ENCODE measurements at places on chromosomes 6 and 20.

DNA sequence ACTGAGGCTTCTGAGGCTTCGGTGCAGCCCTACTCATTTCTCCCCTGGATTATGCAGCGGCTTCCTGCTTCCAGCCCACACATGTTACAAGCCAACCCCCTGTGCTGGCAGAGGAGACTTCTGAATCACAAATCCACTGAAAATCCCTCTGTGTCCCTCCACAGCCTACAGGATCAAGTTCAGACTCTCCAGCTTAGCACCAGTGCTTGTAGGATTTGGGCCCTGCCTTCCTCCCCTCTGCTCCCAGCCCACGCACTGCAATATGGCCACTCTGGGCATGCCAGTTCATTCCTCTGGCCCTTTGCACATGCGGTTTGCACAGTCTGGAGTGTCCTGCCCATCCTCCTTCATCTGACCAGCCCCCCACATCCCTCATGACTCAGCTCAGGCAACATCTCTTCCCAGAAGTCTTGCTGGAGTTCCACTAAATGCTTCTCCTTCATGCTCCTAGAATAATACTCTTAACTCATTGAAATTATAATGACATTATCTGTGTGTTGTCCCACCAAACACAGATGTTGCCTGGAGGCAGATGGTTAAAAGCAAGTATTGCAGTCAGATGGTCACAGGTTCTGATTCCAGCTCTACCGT lies 15.9 kb upstream of the MDGA1 start:
- DNase-seq, result no peak

- DNase-seq, result no peak
Observed at GRCh38 chr20:53873230-53873604, 197.2 kb downstream of the BCAS1 start.

DNA sequence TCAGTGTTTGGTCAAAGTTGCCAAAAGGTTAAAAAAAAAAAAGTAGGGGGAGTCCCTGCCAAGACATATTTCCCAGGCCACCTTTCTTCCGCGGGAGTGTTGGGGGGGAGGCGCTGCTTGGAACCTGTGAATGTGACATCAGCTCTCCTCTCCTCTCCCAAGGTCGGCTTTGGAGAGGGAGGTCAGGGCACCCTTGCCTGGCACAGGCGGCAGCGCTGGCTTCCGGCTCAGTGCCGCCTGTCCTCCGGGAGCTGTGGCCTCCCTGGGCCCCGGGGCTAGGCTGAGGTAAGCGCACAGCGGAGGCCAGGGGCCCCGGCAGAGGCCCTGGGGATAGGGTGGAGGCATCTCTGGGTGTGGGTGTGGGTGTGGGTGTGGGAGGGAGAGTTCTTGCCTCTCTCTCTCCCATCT lies 1.9 kb upstream of the EDN1 start:
- no peak for DNase-seq

DNA sequence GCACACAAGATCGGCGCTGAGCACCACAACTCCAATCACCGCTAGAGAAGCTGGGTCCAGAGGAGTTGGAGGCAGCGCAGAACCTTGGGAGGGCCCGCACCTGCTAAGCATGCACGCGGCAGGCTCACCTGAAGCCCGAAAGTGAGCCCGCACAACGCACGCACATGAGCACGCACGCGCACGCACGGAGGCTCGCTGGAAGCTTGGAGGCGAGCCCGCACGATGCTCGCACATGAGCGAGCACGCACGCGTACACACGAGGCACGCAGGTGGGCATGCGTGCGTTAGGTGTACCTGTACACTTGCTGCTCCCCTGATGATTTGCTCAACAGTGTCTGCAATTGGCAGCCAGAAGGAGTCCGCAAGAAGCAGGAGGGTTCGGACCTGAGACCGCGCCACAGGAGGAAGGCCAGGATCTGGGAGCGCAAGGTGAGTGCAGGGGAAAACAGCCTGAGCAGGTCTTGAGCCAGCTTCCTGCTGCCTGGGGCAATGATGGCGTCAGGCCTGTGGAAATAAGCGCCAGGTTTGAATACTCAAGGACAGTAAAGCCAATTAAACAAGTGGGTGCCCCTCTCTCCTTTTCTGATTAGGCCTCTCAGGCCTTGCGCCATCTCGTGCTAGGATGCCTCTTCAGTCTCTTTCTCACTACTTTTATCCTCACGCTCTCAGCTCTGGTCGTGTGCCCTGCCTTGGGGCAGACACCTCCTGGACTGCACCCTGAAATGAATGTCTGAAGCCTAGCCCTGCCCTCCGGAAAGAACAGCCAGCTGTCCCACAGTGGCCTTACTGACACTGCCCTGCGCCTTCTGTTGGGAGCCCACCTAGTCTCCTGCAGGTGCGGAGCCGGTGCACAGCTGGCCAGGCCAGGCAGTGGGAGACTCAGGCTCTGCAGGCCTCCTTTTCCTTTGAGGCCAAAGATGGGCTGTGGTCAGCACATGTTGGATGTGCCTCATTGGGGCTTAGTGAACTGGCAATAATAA lies 340.4 kb downstream of the CDC5L start:
- no peak for DNase-seq

DNA sequence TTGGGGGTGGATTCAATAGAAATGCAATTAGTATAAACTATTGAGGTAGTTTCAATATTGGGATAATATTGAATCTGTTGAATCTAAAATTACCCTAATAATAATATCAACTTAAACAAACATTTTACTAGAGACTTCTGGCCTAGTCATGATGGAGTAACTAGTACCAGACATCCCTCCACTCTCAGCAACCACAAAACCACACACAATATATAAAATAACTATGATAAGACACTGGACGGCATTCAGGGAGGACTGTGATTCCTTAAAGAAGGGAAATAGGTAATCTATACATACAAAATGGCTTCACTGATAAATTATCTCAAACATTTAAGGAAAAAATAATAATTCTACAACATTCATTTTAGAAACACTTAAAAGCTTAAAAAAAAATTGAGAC lies 38.9 kb upstream of the TMEM14A start:
- no peak for DNase-seq

DNA sequence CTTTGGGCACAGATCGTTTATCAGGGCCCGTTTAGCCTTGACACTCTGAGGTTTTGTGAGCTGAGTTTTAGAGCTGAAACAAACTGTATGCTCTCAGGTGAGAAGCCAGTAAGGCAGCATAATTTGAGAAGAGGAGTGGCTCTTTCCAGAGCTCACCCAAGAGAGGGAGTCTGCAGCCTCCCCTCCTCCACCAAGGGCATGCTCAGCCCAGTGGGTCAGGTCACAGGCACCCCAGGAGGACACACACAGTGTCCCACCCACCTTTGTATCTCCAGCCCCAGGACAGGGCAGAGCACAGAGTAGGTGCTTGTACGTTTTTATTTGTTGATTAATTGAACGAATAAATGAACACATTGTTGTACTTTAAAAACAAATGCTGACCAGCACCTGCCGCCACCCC lies 3.4 kb downstream of the TSPO2 start:
- no peak for DNase-seq

GRCh38 chr20:62511915-62512610 lies 36.3 kb upstream of the GATA5 start:
- no peak for DNase-seq

- no peak for DNase-seq
Observed at GRCh38 chr6:105021399-105021798, 64.5 kb downstream of the LIN28B start.

All from stimulated activated naive CD4-positive, alpha-beta T cell (primary cell).